Fibroblast of the conjunctiva (primary cell): ENCODE measurements at places on chromosomes 7 and 10.

DNA sequence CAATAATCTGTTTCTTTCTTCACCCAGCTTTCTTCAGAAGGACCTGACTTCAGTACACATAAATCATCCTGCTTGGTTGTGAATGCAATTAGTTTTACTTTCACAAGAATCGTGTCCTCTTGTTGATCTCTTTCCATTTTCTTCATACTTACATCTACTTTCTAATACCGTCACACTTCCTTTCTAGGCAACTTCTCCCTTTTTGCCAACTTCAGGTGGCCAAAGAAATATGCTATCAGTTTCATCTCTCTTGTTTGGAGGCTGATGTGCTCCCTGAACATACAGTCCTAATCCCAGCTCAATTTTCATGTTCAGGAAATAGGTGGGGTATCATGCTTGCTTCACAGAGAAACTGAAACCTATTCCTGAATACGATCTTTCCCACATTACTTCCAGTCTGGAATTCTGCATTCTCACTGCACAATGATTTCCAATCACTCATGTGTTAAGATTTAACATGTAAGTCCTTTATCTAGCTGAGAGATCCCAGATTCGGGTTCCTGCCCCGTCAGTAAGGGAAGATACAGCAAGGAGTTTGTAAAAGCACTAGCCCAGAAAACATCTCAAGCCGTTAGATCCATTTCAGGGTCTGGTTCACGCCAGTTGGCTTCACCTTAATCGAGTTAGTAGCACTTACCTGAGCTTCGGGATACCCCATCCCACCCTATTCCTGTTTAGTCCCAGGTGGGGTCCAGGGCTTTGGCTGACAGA lies 994 bp downstream of the SLC25A28 start:
- DNase-seq, result no peak

DNA sequence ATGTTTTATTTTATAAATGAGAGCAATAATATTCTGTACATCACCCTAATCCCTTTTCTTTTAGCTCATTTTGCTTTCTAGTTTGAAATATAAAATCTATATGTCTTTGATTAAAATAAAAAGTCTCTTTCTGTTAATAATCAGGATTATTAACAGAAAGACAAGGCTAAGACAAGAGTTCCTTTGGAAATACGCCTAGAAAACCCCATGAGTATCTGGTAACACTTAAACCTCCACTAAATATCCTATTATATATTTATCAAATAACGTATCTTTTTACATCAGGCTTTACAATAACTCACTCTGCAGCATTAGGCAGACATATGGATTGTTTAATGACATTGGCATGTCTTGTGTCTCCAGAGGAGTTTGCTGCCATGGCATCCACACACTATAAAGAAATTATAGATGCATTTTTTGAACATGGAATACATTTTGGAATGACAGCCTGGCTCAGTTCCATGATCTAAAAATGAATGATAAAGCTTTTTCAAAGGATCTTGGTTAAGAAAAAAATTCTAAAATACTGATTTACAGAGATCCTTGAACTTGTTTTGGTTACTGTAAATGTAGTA lies 98.7 kb downstream of the TMEM26 start:
- no peak for DNase-seq

- DNase-seq, result no peak
Measured at GRCh38 chr7:81816312-81816711, 46.5 kb upstream of the HGF start.

- no peak for DNase-seq
Measured at GRCh38 chr10:43036481-43037428, 40.1 kb upstream of the RET start.

DNA sequence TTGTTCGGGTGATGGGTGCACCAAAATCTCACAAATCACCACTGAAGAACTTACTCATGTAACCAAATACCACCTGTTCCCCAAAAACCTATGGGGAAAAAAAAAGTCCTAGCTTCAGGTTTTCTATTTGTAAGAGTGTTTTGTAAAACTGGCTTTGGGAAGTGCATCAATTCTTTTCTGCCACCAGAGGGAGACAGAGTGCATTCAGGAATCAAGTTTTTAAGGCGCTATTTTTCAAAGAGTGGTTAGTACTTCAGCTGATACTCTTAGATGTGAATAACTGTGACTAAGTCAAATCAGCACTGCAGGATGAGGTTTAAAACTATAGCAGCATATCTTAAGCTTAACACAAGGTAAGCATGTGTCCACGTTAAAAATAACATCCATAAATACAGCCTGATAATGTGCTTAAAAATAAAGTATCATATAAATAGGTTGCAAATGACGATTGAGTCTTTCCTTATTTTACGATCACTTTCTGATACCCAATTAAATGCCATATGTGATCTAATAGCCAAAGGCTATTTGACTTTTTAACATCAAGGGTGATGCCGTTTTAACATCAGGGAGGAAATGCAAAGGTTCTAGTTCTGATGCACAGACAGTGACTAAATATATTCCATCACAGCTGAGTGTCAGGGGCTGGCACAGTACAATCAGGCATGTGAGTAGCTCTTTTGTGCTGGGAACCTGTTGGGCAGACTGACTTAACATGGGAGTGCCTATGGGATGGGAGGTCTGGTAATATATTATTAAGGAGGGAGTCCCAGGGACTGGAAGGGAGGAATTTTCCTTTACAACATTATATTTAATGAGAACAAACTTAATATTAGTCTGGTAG lies 10.6 kb upstream of the LYZL2 start:
- DNase-seq, result peak; percentile 49

- DNase-seq, result no peak
Measured at GRCh38 chr7:26500749-26501352, 209.2 kb downstream of the SNX10 start.

DNA sequence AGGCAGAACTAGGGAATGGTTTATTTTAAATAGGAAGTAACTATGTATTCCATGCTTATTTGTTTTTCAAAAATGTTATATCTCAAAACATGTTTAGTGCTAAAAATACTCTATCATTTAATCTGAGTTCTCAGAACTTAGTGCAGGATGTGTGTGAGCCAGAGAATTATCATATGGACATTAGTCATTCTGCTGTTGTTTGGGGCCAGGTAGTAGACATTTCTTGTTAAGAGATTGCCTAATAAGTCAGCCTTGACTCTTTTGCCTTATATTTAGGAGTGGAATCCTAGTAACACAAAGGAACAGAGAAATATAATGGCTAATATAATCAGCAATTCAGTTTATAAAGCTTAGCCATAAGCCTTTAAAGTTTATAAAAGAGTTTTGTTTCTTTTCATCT lies 149.8 kb downstream of the CCSER2 start:
- no peak for DNase-seq

GRCh38 chr10:25036381-25036780 lies 20.0 kb downstream of the THNSL1 start:
- no peak for DNase-seq

DNA sequence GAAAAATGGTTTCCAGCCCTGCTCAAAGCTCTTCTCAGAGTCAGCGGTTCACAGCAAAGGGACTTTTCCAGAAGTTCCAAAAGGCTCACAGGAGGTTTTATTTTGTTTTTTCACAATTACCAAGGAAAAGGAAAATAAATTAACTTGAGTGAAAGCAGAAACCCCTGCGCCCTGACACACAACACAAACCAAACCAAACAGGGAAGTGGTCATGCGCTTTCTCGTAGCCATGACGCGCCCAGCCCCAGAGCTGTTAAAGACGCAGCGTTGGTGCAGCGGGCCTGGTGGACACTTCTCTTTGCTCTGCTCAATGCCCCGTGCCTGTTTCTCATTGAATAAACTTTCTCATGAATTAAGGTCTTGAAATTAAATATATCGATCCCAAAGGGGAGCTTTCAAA lies 134.4 kb upstream of the LYZL2 start:
- no peak for DNase-seq

DNA sequence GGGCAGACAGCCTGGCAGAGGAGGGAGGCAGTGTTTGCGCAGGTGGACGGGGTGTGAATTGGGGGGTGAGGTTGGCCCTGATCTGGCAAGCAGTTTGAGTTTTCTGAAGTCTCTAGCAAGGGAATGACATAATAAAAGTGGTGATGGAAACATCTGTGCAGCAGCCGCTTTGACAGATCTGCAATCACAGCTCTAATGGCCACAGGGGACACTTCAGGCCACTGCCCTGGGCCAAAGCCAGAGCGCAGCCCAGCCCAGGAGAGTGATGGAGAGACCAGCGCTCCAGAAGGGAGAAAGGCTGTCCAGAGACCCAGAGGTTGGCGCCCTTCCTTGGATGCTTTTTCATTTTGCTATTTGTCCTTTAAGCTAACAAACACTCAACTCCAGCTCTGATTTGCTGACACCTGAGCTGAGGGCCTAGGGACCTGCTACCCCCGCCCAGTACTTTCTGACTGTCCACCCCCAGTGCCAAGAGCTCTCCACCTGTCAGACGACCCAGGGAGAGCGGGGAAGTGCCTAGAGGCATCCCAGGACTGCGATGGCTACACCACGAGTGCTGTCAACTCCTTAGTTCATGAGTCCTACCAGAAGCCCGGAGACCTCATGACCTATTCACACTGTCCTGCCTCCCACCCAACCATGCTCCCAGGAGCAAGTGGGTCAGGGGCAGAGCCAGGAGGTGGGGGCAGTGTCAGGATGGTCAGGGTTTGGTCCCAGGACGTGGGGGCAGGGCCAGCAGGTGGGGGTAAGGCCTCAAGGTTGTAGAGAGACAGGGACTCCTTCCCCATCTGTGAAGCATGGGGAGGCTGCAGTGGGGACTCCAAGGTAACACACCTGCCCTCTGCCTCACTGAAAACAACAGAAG lies 112.6 kb downstream of the PRKAG2 start:
- no peak for DNase-seq

DNA sequence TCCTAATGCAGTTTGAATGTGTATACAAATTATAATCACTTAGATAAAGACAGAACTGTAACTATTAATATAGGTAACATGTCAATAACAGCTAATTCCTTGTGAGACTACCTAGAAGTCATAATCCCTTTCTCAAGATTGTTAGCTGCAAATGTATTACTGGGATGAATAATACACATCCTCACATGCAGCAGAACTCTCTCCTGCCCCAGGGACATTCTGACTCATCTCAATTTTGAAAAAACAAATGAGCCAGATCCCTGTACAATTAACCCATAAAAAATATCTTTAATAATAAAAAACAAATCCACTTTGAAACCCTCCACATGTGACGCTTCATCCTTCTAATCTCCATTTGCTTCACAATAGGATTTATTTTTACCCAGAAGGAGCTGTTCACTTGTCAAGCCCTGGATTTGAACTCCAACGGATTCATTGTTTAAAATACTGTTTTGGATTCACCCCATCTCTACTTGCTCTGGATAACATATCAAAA lies 428.4 kb upstream of the TEX47 start:
- no peak for DNase-seq

DNA sequence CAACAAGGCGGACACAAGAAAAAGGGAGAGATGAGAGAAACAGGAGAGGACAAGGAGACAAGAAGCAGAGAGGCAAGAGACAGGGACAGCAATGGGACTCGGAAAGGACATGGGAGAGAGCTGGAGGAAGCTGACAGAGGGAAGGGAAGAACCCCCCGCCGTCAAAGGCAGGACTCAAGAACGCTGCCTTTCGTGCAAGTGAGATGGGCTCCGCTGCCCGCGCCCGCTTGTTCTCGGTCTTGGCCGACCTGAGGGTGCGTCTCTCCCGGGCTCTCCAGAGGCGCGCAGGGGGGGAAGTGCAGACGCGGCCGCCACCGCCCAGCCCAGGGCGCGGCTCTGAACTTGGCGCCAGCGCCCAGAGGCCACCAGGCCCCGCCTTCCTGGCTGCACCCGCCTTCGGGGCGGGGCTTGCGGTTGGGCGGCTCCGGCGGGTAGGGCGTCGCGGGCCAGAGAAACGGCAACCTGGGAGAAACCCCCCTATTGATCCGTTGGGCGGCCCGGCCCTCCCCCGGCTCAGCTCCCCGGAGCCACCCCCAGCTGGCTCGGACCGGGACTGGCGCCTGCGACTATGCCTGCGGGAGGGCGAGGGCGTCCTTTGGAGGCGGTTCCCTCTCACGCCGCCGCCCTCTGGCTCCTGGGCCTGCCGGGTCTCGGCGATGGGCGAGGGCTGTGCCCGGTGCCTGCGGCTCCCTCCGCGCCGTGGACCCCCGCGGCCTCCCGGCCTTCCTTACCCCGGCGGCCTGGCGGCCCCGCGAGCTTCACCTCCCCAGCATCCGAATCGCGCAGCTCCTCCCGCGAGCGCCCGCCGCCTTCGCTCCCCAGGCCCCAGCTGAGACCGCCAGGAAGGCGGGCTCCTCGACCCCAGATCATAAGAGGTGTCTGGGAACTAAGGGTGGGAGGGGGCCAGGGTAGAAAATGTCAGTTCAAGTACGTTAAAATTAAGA lies 2.2 kb upstream of the ANTXRL start:
- peak; percentile 55 for DNase-seq

GRCh38 chr7:22793593-22794462 lies 28.8 kb downstream of the TOMM7 start:
- DNase-seq, result no peak

DNA sequence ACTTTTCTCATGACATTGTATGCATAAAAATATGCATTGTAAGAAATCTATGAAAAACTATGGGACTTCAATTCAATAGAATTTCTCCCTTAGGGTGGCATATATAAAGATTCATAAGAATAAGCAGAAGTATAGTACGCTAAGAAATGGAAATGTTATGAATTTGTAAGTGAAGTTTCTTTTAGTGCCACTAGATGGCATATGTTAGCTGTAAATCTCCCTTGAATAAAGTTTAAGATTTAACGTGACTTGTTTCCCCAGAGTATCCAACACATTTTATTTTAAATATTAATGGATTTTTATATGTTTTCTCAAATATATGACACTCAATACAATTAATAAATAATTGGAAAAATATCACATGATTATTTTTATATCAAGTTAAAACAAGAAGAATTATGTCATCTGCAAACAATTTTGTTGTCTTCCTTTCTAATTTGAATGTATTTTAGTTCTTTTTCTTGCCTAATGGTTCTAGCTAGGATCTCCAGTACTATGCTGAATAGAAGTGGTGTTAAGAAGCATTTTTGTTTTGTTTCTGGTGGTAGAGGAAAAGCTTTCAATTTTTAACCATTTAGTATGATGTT lies 287.2 kb downstream of the HGF start:
- DNase-seq, result peak; percentile 39

- DNase-seq, result no peak
Measured at GRCh38 chr10:5631936-5632335, 34.5 kb downstream of the ASB13 start.

DNA sequence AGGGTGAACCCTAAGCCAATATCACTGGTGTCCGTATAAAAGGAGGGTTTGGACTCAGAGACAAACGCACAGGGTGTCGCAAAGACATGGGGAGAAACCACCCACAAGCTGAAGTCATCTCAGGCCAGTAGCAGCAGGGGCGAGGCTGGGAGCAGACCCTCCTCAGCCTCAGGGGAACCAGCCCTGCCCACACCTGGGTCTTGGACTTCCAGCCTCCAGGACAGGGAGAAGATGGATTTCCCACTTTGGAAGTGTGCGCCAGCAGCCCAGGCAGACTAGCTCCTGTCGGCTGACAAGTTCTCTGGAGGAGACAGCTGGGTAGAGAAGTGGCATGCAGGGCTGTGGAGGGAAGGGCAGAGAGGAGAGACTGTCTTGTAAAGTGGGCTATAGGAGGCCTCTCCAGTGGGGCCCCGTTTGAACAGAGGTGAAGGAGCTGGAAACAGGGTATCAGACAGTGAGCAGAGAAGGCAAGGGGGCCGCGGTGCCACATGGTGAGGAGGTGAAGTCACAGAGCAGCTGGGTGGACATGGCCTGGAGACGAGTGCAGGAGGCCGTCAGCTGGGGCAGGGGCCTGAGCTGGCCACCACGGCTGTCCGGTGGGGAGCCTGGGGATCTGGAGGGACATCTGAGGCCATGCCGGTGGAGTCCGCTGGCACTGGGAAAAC lies 475.6 kb downstream of the PTPRN2 start:
- DNase-seq, result no peak
